ENCODE measurements at places on chromosomes 1 and 21. TPM values are rescaled to one million over a fixed set of nuclear protein-coding genes. Genes with fewer than 3 reads are reported as not detected.

The ATP1A2 gene
- 0.22 TPM for total RNA-seq

The CGN gene
- total RNA-seq = 0.93 TPM

The ADAM30 gene
- total RNA-seq = not detected

The ERO1B gene
- 3.8 TPM for total RNA-seq

The FOXJ3 gene
- total RNA-seq = 20.4 TPM

The GJA8 gene
- not detected for total RNA-seq

The NR1I3 gene
- not detected for total RNA-seq

The KIF2C gene
- 54.6 TPM for total RNA-seq

The DUSP10 gene
- 29.0 TPM for total RNA-seq

The SNAPIN gene
- total RNA-seq = 158 TPM

The MAEL gene
- total RNA-seq = not detected

The ADGRL4 gene
- not detected for total RNA-seq

The PM20D1 gene
- total RNA-seq = not detected

The APOBEC4 gene
- total RNA-seq = not detected

The OPRD1 gene
- total RNA-seq = not detected

The ANKRD35 gene
- total RNA-seq = not detected

The DCST1 gene
- not detected for total RNA-seq

The CAMSAP2 gene
- 57.9 TPM for total RNA-seq

The OR2M2 gene
- 0.14 TPM for total RNA-seq

The ADAMTS5 gene
- total RNA-seq = 0.02 TPM

- no peak for DNase-seq
Measured at GRCh38 chr1:172941471-172941870, 109.3 kb downstream of the TNFSF18 start.

DNA sequence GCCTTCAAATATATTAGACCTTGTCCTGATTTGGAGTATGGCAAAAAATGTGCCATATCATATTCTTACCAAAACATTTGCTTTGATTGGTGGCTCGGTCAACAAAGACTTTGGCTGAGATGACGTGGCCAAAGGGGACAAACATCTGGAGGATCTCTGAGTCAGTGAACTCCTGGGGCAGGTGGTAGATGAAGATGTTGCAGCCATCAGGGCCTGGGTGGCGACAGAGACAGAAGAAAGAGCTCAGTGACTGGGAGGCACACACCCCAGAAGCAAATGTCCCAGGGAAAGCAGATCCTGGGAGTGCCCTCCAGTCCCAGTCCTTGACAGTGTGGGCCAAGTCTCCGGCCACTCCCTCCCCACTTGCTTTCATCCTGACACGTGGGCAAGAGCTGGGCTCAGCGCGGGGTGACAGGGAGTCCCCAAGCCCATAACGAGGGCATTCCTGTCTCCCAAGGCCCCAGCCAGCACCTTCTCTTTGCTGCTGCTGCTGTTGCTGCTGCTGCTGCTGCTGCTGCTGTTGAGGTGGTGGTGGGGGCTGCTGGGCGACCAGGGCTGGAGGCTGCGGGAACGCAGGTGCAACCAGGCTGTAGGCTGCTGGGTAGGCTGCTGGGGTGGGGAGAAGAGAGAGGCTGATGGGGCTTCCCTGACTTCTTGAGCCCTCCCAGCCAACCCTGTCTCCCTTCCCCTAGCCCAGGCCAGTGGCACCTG is 10.7 kb downstream of the CELF3 start:
- DNase-seq = no peak

GRCh38 chr1:186670297-186671135 is 9.7 kb downstream of the PTGS2 start:
- no peak for DNase-seq

- DNase-seq = no peak
Measured at GRCh38 chr1:177568622-177569021, 397.9 kb downstream of the BRINP2 start.

- peak; percentile 58 for DNase-seq
Measured at GRCh38 chr1:44405031-44405797, at the start of gene RNF220. RNF220 (plus strand) TSS chr1:44405255.

- no peak for DNase-seq
Measured at GRCh38 chr1:90544356-90544755, 172.7 kb downstream of the BARHL2 start.

DNA sequence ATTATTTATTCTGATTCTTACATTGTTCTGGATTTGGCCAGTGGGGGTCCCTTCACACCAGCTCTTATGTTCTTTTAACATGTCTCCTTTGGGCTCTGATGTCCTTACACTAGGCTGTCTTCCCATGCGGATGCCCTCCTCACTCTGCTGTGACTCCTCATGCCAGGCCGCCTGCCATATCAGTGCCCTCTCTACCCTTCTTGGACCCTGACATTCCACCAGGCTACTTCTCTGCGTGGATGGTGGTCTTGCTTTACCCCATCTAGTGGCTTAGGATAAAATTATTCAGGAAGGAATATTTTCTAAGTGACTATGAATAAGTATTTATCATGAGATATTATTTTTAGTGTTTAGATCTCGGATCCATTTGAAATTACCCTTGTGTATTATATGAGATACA is 21.2 kb downstream of the ATF6 start:
- DNase-seq = no peak

DNA sequence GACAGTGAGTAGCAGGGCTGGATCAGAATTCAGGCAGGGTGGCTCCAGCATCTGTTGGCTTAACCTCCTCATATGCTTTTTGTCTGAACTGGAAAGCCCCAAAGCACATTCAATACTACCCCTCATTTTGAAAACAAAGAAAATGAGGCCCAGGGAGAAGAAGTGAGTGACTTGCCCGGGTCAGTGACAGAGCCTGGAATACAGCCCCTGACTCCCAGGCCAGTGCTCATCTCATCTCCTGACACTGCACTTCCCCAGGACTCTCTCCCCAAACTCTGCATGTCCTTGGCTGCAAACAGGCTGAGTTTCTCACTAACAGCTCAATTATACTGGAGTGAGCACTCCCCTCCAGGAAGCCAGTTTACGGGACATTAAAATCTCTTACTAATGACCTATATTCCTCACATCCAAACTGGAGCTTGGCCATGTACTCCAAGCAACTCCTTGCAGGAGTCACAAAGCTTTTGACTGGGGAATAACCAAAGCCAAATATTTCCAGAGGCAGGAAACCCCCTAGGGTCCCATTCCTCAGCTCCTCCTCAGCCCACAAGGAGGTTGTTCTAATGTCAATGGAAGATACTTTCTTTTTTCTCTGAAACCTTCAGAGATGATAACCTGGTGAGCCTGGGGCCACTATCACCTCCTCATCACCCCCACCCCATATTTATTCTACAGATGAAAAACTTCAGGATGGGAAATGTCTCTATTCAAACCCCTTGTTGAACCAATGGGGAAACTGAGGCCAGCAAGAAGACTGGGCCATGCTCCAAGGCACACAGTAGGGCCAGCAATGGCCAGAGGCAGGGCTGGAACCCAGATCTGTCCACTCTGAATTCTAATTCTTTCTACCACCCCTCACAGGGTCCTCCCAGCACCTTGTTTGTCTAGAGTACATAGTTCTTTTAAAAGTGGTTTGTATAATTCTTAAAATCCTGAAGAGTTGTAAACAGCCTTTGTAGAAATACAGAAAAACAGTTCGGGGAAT is 127.0 kb downstream of the PLPP3 start:
- no peak for DNase-seq

DNA sequence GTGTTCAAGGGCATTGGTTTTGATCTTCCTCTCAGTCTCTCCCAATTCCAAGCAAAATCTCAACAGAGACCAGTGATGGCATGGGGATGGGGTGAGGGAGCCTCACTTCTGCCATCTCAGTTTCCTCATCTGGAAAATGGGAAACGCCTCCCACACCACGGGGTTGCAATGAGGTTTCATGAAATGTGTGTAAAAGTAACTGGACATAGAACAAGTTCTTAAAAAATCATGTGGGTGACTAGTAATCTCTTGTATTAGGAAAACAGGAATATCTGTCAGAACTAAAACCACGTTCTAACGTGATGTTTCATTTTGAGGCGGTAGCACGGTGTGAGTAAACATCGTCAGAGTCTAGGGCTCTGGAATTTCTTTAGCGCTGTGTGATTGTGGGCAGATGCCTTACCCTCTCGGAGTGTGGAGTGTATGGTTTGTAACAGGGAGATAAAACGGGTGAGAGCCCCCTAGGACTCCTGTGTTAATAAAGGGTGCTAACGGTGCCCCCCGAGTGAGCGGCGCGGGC is 55.5 kb upstream of the DNAJC6 start:
- DNase-seq = peak; percentile 16

DNA sequence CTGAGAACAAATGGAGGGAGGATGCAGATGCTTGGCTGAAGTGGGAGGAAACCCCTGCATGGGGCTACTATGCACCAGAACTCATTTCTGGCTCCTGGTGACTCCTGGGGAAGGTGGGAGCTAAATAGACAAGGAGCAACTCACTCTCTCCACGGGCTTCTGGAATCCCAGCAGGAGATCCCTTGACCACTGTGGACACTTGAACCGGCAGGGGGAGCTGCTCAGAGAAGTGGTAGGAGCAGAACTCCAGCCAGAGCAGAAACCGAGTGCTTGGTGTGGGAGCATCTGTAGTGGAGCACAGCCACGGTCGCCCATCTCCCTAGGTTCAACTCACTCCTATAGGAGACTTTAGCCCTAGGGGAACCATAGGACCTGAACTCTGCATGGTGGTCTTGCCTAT is 205.6 kb upstream of the GJB5 start:
- DNase-seq = no peak

- DNase-seq = no peak
Measured at GRCh38 chr1:113073479-113073950, 517 bp downstream of the LRIG2 start.

DNA sequence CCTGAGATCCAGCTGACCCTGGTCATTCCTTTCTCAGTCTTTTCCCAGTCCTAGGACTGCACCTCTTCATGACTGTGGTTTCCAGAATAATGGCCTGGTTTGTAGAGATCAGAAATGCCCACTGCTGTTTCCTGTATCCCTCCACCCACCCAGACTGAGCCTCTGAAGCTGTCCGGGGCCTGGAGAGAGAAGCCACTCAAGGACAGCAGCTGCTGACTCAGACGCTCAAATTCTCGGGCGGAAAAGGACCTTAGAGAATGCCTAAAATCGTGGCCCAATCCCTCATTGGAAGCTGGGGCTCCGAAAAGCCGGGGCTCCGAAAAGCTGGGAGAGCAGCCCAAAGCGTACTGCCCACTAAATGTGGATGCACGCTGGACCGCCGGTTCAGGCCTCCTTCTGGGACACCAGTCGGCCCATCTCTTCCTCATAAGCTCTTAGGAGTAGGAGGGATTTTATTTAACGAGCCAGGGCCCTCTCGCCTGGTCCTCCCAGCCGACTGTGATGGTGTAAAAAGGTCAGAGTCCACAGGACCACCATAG is 7.8 kb upstream of the GPR61 start:
- no peak for DNase-seq

- DNase-seq = no peak
Measured at GRCh38 chr1:2523191-2523890, 3.1 kb downstream of the PANK4 start.

DNA sequence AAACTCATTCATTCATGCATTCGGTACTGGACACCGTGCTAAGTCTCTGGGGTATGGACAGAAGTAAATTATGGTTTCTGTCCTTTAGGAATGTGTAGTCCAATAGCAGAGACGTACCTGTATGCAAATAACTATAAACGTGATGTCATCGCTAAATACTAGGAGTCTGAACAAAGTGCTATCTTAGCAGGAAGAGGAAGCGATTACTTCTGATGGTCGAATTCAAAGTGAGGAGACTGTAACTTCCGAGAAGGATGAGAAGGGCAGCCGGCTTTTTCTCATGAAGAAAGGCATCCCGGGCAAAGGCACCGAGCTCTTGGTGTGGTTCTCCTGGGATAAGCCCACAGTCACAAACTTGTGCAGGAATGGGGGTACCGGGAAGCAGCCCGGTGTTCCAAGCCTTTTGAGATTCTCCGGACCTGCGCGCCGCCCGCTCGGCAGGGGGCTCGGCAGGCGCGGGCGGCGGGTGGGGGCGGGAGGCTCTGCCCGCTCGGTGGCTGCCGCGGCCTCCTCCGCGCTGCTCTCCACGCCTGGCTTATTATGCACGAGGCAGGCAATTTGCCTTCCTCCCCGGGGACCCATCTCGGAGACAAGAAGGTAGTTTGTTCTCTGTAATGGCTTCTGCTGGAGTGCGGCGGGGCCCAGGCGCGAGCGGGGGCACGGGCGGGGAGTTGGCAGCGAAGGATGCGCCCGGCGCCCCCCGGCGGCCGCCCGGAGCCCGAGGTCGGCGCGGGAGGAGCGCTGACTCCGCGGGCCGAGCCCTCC is 67.5 kb upstream of the CD1D start:
- no peak for DNase-seq

GRCh38 chr1:157240495-157241184 is 102.4 kb upstream of the ETV3 start:
- no peak for DNase-seq

- DNase-seq = no peak
Measured at GRCh38 chr1:220886470-220887201, 7.4 kb downstream of the HLX start.

DNA sequence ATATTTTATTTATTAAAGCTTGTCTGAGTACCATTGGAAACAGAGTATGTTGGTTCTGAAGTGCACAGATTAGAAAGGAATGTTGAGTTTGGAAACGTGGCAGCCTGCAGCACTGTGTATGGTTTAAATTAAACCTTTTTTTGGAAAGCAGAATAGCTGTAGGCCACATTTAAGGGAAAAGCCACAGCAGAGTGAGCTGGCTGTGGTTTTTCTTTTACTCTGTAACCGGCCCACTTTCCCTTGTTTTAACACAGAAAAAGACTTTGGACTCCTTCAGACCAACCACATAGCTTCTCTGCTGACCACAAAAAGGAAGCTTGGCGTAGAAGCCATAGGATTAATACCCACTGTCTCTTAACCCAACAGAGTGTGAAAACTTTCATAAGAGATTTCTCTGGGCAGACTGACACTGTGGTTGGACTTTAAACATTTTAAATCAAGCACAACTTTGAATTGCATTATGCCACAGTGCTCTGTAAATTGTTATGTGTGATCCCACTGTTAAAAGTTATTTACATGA is 75.2 kb downstream of the NFIA start:
- peak; percentile 5 for DNase-seq

DNA sequence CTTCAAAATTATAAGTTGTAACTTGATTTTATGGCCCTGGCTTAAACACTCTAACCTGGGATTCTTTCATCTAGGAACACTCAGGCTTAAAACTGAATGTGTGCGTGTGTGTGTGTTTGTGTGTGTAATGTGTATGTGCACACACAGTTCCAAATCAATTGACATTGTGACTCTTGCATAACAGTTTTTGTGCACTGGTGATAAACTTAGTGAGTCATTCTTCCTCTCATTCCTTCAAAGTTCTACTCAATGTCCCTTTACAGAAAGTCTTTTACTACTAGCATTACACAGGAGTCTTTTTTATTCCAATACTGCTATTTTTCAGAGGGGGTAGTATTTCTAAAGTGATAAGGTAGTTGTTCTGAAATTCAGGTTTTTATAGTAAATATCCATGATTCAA is 943.6 kb downstream of the KCNT2 start:
- DNase-seq = peak; percentile 32

GRCh38 chr1:172801771-172802322 is 142.9 kb downstream of the FASLG start:
- DNase-seq = no peak

GRCh38 chr1:155678027-155678426 is 10.5 kb downstream of the YY1AP1 start:
- no peak for DNase-seq

DNA sequence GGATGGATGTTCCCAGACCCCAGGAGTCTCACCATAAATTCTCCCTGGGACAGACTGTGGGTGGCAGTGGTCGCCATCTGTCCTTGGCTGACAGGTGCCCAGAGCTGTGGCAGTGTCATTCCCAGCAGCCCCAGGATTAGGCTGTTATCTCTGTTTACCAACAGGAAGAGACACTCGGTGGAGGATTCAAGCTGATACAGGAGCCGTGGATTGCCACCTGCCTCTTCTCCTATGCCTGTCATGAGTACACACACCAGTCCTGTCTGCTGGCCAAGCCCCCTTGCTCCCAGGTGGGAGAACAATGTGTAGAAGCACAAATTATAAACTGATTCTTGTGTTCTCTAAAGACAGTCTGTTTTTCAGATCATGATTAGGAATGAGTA is 152.6 kb downstream of the ETS2 start:
- no peak for DNase-seq
